ENCODE measurements at places on chromosomes 11 and 22.

- no peak for DNase-seq
Measured at GRCh38 chr11:96168623-96169022, 174.4 kb downstream of the MAML2 start.

DNA sequence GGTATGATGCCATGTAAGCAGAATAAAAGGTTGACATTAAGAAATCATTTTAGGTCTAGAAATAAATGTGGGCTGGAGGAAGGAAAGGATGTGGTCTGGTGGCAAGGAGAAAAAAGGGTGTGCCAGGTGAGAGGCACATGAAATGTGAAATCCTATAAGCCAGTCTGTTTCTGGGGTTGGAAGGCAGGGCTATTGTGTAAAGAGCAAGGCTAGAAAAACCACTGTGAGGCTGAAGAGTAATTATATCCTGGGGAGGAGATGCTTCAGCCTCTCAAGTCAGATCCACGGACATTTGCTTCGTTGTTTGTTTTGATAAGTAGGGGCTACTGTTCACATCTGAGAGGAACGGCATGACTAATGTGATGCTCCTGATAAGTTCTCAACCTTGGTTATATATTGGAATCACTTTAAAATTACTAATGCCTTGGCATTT is 77.5 kb upstream of the CTSC start:
- DNase-seq: no peak

GRCh38 chr11:116166573-116167465 is 606.0 kb downstream of the BUD13 start:
- DNase-seq: no peak

DNA sequence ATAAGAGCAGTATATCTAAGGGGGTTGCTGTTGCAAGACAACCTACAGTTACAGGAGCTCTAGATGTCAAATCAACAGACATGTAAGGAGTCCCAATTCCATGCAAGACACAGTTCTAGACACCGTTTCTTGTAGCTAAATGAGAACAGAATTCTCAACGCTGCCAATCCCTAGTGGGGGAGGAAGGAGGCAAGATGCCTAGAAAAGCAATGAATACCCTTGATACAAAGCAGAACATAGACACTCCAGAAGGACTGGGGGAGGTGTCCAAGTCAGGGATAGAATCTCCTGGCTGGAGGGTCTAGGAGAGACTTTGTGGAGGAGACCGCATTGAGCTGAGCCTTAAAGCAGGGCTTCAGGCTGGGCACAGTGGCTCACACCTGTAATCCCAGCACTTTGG is 280.2 kb downstream of the BUD13 start:
- DNase-seq: no peak

DNA sequence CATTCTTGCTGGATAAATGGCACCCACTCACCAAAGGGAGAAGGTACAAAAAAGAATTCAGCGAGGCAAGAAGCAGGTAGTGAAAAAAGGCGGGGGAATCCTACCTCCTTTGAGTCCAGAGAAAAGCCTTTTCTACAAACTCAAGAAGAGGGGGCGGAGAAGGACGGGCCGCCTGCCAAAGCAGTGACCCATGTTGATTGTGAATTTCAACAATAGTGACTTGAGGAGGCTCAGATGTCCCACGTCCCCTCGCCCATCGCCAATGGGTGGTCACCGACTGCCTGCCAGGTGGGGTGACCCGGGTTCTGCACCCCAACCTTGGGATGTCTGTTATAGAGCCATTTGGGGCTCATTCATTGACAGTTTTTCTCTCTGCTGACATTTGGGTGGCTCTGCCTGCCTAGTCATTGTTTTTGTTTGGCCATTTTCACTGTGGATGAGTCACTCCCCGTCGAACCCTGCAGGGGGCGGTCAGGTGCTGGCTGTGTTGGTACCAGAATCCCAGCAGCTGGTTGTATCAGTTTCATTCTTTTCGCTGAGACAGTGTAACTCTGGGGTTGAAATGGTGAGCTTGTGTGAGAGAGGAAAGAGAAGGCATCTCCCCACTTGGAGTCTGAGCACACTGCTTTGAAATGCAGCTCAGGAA is 163.4 kb upstream of the NCAM1 start:
- DNase-seq: no peak

- DNase-seq: no peak
Measured at GRCh38 chr11:110955776-110956175, 243.5 kb upstream of the ARHGAP20 start.

GRCh38 chr11:61717286-61718033 is 35.0 kb upstream of the MYRF start:
- no peak for DNase-seq

Measured in NCI-H1417 treated with DMSO at 0.1 percent for 48 hours (cell line).